ENCODE measurements at places on chromosomes 1 and 21.

- no peak for DNase-seq
These were observed 14.9 kb upstream of the TNNI1 start for GRCh38 chr1:201436393-201436792.

GRCh38 chr1:186195377-186195931, 179.6 kb downstream of the TPR start:
- DNase-seq = no peak

DNA sequence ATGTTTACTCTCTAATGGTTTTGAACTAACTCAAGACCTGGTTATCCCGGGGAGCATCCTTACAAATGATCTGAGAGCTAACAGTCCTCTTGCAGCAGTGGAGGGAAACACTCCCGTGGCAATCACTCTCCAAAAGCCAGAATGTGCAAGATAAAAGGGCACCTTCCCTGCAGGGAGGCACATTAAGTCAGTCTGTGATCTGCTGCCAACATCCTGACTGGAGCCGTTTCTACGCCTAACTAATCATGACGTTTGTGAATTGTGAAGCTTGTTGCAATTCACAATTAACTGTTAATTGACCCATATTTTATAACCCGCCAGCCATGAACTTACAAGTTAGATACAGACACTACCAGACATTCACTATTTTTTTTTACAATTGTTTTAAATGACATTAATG, 52.1 kb upstream of the LGALS8 start:
- no peak for DNase-seq

GRCh38 chr1:22794647-22795365, 84.2 kb downstream of the EPHB2 start:
- peak; percentile 62 for DNase-seq

DNA sequence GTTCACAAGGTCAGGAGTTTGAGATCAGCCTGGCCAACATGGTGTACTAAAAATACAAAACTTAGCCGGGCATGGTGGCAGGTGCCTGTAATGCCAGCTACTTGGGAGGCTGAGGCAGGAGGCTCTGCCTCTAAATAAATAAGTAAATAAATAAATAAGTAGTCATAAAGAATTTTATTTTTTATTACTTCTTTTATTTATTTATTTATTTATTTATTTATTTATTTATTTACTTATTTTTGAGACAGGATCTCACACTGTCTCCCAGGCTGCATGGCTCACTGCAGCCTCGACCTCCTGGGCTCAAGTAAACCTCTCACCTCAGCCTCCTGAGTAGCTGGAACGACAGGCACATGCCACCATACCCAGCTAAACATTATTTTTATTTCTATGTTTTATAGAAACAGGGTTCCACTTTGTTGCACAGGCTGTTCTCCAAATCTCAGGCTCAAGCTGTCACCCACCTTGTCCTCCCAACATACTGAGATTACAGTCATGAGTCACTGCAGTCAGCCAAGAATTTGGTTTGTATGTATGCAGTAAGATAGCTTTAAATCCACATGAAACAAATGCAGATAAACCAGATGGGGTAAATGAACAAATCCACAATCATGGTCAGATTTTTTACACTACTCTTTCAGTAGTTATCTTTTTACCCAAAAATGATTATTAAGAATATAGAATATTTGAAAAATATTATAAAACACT, 523.3 kb upstream of the RGS18 start:
- DNase-seq = no peak

DNA sequence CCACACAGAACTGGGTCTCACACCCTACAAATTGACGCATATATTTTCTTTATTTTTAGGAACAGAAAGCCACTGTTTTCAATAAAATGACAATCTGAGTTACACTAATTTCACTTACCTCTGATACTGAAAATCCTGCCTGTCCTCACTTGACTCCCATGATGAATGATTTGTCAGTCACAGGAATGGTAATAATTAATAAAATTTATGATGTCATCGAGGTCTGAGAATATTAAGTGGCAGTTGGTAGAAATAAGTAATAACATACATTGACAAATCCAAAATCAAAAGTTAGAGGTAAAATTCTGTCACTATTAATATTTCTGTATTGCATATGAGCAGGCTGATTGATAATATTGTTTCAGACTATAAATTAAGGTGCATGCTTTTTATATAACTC, 418.7 kb upstream of the RGS18 start:
- DNase-seq = no peak

GRCh38 chr1:16410803-16411202, 26.4 kb downstream of the SPATA21 start:
- DNase-seq = no peak

DNA sequence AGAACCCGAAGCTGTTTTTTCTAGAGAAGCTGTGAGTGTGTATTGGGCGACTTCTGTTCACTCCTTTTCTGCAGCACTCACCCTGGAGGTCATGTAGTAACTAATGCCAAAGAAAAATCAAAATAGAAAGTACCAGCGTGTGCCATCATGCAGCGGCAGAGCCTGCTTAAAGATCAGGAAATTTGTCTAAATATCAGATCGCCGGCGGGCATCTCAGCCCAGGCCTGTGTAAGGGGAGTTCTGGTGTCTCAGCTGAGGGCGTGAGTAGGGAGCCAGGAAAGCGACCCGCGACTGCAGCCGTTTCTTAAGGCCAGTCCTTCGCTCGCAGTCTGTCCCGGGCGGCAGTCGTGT, 768 bp downstream of the EDARADD start:
- no peak for DNase-seq

DNA sequence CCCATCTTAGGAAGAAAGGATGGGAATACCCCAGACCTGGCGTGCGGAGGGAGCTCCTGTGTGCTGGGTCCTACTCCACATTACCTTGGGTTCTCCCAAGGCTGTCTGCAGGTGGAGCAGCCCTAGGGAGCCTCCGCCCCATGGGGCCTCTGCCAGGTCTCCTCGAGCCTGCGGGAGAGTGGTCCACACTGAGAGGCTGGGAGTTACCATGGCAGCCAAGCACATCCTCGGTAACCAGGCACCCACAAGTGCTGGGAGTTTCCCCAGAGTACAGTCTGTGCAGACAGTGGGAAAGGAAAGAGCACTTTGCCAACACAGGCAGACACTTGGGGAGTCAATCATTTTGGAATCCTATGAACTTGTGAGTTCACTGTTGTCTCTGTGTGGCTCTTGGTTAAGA, 249.4 kb downstream of the DYRK1A start:
- no peak for DNase-seq

- no peak for DNase-seq
These were observed 107.2 kb downstream of the AKT3 start for GRCh38 chr1:243742819-243743218.

GRCh38 chr1:177847843-177848242, 122.0 kb downstream of the SEC16B start:
- no peak for DNase-seq

GRCh38 chr1:205477759-205478247, 22.0 kb upstream of the BLACAT1 start:
- DNase-seq = no peak

GRCh38 chr1:101996825-101997465, at the start of gene OLFM3:
Gene OLFM3 (minus strand): TSS chr1:101996926.
- peak; percentile 93 for DNase-seq

DNA sequence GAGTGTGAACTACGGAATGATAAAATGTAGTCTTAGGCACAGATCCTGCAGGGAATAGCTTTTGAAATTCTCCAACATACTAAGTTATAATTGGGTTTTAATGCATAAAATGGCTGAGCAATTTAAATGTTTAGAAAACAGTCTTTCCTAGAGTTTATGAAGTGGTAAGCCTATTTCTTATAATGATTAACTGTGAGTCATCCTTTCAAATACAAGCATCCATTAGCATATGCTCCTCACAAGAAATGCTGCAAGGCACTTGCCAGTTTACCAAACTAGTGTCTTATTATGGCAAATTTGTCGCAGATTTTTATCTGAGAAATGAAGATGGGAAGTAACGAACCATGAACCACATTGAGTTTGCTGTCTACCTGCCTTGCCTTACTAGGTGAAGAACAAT, 101.3 kb upstream of the ESRRG start:
- no peak for DNase-seq

All from ecto neural progenitor cell (in vitro differentiated cells).